ENCODE measurements at places on chromosomes 13 and 19.

DNA sequence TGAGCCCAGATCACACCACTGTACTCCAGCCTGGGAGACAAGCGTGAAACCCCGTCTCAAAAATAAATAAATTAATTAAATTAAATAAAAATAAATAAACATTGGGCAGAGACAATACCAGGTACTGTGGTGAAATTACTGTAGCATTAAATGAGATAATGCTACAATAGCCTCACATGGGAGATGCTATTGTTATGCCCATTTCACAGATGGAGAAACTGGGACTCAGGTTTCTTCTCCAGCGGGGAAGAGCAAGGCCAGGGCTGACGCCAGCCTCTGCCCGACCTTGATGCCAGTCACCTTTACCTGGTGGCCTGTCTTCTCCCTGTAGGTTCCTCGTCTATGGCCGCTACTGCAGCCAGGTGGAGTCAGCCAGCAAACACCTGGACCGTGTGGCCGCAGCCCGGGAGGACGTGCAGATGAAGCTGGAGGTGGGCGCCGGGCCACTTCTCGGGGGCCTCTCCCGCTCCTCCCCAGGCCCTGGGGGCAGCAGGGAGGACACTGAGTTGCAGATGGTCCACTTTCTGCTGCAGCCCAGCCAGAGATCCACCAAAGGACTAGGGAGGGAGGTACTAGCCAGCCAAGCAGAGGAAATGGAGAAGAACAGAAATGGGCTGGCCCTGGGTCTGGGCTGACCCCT, 53.9 kb downstream of the VAV1 start:
- DNase-seq, result no peak

GRCh38 chr13:26599860-26600259, 42.4 kb downstream of the WASF3 start:
- DNase-seq, result no peak

DNA sequence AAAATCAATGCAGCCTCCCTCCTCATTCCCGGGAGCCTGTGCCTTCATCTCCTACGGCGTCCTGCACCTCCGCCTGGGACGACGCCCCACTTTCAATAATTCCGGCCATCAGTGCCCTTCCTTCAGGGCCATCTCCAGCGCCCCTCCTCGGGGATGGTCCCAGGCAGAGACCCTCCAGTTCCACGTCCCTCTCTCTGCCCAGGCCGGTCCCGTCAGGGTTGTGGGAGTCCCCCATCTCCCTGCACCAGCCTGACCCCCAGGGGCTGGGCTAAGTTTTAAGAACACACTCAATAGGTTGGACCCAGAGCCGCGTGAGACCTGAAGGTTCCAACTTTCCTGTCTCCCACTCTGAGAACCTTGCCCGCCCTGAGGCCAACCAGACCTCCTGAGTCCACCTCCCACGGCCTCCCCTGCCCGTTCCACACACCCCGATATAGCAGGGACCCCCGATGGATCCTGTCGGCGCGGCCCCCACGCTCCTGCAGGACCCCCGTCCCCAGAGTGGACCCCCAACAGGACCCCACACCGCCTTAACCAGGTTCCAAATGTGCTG, 646 bp downstream of the TMEM161A start:
- DNase-seq, result no peak

DNA sequence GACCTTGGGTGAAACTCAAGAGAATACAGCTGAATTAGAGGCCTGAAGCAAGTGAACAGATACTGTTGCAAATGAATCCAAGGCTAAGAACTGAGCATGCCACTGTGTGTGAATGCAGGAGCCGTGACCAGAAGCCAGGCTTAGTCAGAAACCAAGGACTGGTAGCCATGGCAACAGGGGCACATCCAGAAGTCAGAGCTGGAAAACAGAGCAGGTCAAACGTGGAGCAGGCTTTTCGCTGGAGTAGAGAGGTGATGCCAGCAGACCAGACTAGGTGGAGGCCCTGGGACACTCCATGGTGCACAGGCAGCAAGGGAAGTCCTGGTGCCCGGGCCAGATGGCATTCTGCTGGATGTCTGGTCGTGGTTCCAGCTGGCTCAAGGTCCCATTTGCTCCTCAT, 564.1 kb downstream of the PCDH9 start:
- no peak for DNase-seq

GRCh38 chr13:30734439-30734838, 904 bp upstream of the ALOX5AP start:
- no peak for DNase-seq

GRCh38 chr19:15296353-15296752, 36.0 kb downstream of the BRD4 start:
- DNase-seq, result no peak

Data from stimulated activated CD4-positive, alpha-beta T cell treated with anti-CD3 and anti-CD28 coated beads, Interleukin-4, amount 100 ng/mL, for 24 hours (primary cell).